Stimulated activated CD8-positive, alpha-beta memory T cell treated with anti-CD3 and anti-CD28 coated beads, Interleukin-4, amount 100 ng/mL, for 1 hour (primary cell): ENCODE measurements at places on chromosomes 12 and 14.

DNA sequence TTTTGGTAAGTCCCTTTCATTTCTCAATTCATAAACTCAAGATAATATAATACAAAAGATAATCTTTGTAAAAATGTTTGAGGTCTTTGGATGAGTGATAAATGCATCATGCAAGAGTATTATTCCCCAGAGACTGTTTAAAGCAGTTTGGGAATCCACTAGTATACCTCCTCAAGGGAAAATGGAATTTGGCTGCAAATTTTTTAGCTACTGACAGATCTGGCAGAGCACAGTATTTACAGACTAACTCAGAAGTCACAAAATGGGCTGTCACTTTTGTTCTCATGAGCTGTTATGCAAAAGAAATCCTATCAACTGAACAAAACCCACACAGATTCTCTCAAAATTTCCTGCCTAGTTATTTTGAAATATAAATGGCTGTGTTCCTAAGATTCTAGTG is 9.9 kb downstream of the SPIC start:
- no peak for DNase-seq

DNA sequence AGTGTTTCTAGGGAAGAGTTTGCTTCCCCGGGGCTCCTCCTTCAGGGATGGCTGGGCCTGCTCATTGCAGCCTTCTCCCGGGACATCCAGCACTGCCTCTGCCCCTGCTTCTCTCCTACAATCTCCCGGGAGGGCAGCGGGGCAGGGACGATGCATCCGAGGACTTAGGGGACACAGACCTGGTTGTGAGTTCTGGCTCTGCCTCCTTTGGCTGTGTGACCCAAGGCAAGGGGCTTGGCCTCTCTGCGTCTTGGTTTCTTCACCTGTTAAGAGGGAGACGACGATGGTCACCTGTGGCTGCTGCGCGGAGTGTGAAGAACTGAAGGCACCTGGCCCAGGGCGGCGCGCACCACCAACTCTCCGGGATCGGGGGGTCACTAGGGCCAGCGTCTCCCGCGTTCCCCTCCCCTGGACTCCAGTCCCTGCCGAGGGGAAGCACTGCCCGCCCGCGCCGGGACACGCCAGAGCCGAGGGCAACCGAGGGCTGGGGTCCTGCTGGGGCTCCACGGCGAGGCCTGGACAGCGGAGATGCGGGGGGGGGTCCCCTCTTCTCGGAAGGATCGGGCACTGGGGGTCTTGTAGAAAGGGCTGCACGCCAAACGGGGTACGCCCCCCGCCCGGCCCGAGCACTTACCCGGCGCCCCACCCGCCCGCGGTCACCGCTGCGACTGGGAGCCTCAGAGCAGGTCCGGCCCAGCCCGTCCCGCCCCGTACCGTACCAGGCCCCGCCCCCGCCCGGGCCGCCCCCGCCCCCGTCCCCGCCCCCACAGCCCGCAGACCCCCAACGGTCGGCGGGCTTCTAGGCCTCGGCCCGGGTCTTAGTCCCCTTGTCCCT is at the start of gene HVCN1:
TSS of gene HVCN1 (minus strand) at position 670 of the 835 bp plus-strand sequence. CDS start 5,870 bp downstream, outside the sequence.
- no peak for DNase-seq

DNA sequence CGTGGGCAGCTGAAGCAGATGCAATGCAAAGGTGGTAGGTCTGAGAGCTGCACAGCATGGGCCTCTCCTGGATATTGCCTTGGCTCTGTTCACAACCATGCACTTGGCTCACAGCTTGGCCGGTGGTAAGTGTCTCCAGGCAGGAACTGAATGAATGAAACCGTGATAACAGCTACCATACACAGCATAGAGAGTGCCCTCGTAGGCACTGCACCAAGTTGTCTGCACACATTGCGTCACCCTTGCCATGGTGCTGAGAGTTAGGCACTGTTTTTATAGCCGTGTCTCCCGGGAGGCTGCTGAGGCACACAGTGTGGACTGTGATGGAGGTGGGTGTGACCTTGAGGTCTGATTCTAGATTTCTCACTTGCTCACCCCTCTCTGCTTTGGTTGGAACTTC is 157.6 kb upstream of the VASH1 start:
- no peak for DNase-seq

- DNase-seq, result no peak
Measured at GRCh38 chr12:92213166-92213565, 67.5 kb upstream of the BTG1 start.

DNA sequence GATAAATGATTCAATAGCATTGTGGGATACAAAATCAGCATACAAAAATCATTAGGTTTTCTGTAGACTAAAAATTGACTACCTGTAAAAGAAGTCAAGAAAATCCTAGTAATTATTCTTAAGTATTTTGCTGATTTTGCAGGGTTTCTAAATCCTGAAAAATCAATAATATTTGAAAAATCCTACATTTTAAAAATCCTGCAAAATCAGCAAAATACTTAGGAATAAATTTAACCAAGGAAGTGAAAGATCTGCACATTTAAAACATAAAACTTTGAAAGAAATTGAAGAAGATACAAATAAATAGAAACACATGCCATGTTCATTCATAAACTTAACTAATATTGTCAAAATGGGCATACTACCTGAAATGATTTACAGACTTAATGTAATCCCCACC is 517.7 kb downstream of the RERGL start:
- DNase-seq, result no peak
